Stimulated activated CD4-positive, alpha-beta T cell treated with anti-CD3 and anti-CD28 coated beads, Interleukin-1b, Interleukin-23, amount 100 ng/mL, for 4 hours (primary cell): ENCODE measurements at places on chromosomes 5 and 9.

GRCh38 chr9:104977580-104977979 is 49.6 kb upstream of the ABCA1 start:
- DNase-seq: no peak

- no peak for DNase-seq
Observed at GRCh38 chr5:163915481-163915961, 410.1 kb downstream of the MAT2B start.

- no peak for DNase-seq
Observed at GRCh38 chr5:14223372-14223771, 80.2 kb downstream of the TRIO start.

- DNase-seq: no peak
Observed at GRCh38 chr5:139668924-139669661, 20.9 kb downstream of the CXXC5 start.

DNA sequence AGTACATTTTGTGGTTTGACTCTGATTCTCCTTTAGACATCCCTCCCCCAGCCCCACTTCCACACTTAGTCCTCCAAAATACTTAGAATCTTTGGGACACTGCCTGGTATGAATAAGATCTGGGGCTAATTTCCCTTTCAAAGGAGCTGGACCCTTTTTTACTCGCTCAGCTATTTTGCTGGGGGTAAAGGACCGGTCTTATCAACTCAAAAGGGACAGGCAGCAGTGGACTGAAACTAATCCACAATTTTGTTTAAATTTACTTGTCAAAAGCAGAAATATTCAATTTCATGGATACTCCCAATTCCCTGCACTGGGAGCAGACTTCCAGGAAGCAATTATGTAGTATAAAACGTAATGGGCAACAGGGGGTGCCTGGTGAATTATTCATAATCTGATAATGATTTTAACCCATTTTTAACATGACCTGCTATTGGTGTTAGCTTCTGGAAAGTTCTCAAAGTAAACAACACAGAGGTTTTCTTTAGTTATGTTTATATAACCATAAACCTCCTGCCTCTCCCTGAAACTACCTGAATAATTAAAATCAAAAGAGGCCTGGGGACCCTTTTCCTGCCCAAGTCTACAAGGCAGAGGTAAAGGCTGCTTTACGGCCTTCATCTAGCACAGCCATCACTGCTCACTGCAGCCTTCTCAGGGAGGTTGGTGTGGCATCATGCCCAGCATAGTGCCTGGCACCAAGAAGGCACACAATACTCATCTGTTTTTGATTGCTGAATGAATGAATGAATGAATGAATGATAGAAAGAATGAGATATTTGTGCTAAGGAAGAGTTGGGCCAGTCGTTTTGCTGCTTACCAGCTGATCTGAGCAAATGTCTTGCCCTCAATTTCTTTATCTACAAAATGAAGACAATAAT is 44.2 kb upstream of the GNPDA1 start:
- DNase-seq: no peak
